ENCODE measurements at places on chromosomes 13 and 19.
A peak's percentile ranks its signal among the peaks of the same experiment; 100 is the strongest.

- DNase-seq = no peak
Observed at GRCh38 chr19:53818756-53819155, 5.4 kb downstream of the NLRP12 start.

DNA sequence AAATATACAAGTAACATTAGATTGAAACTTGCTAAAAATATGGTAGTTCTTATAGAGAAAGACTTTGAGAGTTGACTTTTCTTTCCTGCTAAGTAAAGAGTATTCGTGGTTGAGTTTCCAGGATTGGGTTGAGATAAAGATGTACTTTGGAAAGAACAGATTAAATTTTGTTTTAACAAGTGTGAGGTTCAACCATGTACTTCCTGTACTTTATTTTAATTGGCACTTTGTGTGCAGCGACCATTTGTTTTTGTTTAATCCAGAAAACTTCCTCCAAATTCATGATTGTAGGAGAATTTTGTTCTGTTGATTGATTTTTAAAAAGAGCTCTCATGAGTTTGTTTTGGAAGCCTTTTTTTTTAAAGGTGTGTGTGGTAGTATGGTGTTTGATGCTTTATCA, 46.9 kb downstream of the PAN3 start:
- DNase-seq = no peak

DNA sequence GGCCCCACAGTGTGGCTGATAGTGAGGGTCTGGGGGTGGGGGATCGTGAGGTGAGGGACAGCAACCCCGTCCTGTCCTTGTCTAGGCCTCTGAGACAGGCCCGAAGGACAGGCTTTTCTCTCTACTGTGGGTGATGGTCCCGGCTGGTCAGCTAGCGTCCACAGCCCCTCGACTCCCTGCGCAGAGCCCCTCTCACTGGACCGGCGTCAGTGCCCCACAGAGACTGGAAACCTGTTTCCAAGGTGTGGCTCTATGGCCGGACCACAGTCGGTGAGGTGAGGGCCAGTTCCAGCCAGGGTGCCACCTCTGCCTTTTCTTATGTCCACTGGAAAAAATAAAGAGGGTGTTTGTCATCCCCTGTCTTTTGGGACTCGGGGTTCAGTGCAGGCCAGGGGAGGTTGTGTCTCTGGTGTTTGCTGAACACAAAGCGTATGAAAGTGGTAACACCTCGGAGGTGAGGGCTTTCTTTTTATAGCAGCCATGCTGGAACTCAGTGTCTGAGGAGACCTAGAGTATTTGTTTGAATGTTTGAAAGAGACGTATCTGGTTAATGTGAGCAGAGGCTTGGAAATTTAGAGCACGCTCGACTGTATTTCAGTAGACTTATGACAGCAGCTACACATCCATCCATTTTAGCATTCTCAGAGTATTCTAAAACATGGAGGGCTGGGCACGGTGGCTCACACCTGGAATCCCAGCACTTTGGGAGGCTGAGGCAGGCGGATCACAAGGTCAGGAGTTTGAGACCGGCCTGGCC, 22.8 kb downstream of the ATP11A start:
- no peak for DNase-seq

DNA sequence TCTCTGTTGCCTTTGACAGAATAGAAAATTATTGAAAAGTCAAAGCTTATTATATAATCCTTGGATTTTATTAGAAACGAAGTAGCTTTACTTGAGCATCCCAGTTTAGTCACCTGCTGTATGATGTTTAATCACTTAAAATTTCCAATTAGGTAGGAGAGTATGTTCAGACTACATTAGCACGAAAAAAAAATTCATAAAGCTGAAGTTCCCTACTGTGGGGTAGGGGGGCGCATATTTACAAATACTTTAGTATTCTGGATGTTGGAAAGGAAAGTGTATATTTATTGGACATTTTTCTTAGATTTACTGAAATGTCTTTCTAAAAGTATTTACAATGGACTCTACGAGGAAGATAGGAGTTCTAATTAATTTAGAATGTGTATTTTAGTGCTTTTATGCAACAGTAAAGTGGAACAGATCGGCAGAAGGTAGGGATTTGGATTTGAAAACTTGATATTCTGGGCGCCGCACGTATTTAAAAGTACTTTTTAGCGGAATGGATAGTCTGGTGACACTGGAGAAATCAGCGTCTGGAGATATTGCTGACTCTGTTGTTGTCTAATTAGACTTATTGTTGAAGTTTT, 1.9 kb downstream of the CDK8 start:
- no peak for DNase-seq

DNA sequence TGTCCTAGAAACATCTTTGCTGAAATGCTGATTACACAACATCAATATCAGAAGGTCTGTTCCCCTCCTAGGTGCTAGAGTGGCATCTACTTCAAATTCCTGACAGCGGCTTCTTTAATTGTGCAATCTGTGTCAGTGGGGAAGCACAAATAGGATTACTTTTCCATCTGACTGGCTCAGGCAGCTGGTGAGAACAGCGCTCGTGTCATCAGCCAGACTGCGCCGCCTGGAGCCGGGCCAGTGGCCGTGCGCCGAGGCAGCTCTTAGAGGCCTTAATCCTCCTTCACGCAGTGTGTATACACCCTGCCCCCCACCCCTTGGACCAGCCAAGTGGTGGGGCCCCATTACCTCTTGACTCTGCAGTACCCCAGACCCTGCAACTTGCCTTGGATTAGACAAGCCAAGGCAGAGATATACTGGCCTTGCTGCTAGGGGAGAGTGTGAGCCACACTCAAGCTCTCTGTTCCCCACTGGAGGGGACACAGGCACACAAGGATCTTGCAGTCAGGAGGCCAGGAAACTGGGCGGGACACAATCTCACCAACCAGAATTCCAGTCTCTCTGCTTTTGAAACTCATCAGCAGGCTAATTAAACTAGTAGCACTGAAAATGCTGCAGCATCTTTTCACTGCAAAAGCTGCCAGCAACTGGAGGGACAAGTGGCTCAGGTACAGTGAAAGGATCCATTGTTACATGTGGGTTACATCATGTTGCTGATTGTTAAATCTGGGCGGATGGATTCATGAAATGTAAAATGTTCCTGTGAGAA, 48.9 kb upstream of the EPHX3 start:
- DNase-seq = no peak

DNA sequence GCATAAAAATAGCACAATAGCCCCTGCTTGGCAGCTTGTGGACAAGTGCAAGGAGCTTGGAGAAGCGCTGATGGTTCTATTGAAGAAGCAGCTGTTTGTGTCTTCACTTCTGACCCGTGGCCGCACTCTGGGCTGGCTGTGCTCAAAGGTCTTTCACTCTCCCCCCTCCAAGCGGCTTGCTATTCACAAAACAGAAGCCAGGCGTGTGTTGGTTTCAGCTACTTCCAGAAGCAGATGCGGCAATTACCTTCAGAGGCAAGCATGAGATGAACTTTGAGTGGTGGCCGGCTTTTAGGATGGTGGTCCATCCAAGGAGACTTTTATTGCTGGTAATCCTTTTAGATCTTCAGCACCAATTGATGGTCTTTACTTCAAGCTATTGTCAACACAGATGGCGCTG, 188.5 kb upstream of the ARGLU1 start:
- DNase-seq = no peak

- DNase-seq = no peak
Observed at GRCh38 chr19:30070968-30071632, 129.1 kb downstream of the URI1 start.

- DNase-seq = no peak
Observed at GRCh38 chr19:610071-610800, 20.6 kb downstream of the HCN2 start.

DNA sequence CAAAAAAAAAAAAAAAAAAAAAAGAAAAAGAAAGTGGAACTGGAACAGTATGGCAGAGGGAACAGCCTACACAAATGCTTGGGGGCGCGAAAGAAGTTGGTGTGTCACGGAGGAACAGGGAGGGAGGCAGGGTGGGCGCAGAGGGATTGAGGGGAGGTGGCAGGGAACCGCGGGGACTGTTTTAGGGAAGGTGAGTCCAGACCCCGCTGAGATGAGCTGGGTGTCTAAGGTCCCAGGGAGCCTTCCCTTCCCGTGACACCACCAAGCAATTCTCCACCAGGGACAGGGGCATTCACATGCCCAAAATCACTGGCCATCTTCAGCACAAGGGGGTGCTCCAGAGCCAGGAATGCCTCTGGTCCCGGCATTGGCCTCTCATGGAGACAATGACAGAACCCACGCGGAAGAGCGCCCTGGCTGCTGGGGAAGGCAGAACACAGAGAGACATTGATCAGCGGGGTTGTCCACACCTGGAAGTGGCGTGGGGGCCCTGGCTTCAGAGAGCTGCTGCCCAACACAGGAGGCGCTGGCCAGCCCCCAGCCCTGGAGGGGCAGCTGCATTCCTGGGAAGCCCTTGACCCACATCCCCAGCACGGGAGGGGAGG, 6.9 kb downstream of the PEAK3 start:
- DNase-seq = peak; percentile 38

- no peak for DNase-seq
Observed at GRCh38 chr19:49855277-49855675, 4.3 kb downstream of the PTOV1 start.

DNA sequence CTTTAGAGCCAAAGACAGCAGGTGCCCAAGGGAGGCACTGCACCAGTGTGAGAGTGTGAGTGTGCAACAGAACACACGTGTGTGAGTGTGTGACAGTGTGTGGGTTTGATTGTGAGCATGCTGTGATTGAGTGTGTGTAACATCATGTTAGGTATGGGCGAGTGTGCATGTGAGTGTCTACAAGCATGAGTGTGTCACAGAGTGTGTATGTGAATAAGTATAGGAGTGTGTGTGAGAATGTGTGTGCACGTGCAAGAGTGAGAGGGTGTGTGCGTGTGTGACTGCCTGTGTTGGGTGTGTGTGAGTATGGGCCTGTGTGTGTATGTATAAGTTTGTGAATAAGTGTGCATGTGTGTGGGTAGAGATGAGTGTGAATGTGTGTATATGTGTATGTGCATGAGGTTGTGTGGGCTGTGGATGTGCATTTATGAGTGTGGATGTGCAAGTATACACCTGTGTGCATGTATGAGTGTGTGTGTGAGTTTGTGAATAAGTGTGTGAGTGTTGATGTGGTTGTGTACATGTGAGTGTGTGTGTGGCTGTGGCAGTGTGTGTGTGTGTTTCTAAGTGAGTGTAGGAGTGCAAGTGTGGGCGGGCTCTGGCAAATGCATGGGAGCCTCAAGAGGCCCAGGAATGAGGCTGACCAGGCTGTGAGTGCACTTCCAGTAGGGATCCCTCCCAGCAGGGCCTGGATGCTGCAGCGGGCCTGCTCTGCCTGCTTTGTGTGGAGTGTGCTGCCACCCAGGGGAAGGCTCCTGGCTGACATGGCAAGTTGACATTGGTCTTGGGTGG, 198.4 kb downstream of the COL4A1 start:
- DNase-seq = no peak

DNA sequence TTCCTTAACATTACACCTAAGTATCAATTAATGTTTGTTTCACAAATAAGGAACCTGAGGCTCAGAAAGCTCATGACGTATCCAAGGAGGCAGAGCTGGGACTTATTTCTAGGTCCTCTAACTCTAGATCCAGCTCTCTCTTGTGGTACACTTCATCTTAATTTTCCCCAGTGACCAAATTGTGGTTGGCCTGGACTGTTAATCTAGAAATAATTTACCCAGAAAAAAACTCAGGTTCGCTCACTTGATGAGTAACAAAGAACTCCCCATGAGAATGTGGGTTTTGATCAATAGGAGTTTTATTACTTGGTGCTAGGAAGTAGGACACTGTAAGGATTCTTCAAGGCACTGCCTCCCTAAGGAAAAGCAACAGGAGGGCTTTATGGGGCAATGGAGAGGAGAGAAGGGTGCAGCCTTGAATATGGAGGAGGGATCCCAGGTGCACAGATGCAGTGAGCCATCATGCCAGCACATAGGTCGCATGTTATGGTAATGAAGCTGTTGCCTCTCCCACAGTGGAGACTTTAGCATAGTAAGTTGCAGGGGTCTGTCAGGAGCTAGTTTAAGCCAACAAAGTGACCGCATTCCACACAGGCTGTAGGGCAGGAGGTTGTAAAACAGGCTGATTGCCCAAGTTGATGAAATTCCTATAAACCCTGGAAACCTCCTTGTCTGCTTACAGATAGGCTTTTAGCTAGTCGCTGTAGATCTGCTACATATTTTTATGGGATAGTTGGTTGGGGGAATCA, 14.7 kb downstream of the RAP2A start:
- DNase-seq = no peak

DNA sequence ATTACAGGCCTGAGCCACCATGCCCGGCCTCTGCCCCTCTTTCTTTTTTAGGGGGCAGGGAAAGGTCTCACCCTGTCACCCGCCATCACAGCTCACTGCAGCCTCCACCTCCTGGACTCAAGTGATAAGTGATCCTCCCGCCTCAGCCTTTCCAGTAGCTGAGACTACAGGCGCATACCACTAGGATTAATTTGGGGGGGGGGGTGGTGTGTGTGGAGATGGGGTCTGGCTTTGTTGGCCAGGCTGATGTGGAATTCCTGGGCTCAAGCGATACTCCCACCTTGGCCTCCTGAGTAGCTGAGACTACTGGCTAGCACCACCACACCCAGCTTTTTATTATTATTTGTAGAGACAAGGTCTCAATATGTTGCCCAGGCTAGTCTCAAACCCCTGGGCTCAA, 4.2 kb downstream of the APOE start:
- DNase-seq = no peak

DNA sequence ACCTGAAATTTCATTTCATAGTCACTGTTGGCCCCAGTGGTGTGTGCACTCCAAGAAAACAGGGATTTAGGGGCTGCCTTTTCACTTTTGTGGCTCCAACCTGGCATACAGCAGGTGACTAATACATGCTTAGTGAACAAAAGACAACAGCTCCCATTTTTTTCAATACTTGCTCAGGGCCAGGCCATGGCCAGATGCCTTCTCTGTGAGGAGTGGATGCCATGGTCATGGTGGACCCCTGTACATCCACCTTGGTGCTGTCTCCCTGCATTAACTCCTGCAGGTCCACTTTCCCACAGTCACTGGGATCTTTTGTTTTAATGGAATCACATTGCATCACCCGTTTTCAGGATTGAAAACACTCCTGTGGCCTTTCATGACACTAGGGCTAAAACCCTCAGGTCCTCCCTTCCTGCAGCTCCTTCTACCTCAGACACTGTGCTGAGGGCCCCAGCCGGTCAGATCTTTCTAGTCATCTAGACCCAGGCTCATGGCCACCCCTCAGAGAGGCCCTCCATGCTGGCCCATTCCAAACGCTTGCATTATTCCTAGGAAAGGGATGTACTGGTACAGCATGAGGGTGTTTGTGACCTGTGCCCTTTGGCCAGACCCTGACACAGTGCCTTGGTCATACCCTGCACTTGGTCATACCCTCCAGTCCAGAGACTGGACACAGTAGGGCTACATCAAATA, 1.2 kb upstream of the TMEM147 start:
- DNase-seq = no peak

- no peak for DNase-seq
Observed at GRCh38 chr19:14561847-14562351, 10.0 kb downstream of the NDUFB7 start.

DNA sequence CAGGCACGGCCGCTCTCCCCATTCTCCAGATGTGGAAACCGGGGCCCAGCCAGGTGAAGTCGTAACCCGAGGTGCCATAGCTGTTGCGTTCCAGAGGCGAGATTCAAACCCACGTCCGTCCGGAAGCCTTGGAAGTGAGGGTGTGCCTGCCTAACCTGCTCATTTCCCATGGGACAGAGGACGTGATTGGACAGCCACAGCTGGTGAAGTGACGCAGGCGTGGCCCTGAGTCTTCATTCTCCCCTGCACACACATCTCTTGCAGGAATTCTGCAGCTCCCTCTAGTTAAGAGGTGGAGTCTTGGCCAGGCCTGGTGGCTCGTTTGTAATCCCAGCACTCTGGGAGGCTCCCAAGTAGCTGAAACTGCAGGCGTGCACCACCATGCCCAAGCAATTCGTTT, 16.8 kb downstream of the MEIS3 start:
- DNase-seq = no peak
